ENCODE measurements at places on chromosomes 5 and 9.

DNA sequence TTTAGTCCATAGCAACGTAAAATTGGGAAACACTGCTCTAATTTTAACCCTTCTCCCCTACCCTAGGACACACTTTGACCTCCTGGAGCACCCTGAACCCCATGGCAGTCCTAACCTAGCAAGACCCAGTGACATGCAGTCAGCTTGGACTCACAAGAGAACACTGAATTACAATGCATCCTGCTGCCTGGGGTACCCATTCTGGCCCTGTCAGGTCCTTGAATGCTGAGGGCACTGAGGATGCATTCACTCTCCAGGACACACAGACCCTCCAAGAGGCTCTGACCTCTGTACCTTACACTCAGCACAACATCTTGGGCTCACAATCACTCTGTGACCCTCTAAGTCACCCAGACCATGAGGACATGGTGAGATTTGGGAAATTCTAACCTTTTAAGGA, 1.8 kb upstream of the PROP1 start:
- no peak for DNase-seq

GRCh38 chr9:112860451-112860850, 30.2 kb downstream of the SLC46A2 start:
- no peak for DNase-seq

DNA sequence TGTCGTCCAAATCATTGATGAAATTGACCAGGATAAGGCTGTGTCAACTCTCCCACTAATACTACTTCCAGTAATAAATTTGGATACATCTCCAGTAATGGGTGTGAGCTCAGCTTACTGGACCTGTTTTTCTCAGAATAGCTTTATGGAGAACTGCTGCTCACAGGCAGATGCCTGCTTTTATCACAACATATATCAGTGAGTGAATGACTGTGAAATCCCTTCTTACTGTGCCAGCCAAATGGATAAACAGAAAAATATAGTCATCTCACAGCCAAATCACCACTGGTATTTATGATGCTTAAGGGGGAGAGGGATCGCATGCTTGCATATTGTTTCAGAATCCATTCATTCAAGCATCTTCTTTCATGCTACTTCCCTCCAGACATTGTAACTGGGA, 148.4 kb upstream of the PAPPA start:
- DNase-seq, result no peak

GRCh38 chr5:158061451-158061850, 202.5 kb upstream of the CLINT1 start:
- no peak for DNase-seq

- DNase-seq, result no peak
Measured at GRCh38 chr9:63728287-63728686, 1556.7 kb downstream of the FOXD4L5 start.

DNA sequence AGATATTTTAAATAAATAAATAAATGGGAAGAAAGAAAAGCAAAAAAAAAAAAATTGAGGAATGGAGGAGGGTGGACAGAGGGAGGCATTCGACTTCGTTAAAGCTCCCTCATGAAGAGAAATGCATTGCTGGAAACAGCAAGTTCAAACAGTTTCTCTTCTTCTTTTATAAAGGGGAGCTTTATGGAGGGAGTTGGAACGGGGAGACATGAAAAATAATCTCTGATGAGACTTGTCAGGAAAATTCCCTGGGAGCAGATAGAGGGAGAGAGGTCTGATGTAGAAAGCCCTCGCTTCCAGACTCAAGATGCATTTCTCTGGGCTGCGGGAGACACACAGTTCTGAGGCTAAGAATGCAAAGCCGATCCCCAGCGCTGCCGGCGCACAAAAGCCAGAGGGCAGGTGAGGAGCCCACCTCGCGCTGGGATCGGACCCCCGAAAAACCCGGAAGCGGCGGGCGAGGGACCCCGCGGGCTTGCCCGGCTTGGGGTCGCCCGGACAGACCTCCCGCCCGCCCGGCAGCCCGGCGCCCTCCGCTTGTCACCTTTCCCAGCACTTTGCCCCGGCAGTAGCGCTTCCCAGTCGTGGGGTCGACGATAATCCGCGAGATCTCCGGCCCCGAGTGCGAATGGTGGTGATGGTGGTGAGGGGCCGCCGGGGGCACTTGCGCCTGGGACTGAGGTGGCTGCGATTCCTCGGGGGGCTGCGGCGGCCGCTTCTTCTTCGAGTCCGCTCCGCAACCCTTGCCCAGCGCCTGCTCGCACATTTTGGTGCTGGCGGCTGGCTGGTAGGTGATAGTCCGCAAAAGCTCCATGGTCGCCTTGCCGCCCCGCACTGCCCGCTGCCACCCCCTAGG, 512 bp downstream of the PLK2 start:
- peak; percentile 56 for DNase-seq

DNA sequence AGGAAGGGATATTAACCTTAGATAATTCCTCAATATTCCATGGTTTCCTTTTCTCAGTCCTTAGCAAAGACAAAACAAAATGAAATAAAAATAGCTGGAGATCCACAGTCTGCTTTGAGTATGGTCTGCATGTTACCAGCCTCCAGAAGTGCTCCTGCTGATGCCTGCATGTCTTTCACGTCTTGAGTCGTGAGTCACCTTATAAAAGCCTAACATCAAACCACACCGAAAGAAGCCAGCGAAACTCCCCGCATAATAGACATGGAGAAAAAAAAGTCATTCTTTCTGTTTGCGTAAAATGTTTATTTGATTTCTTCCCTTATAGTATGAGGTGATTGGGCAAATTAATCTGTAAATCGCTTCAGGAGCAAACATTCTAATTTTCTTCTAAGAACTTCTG, 380.5 kb downstream of the SLCO4C1 start:
- no peak for DNase-seq

DNA sequence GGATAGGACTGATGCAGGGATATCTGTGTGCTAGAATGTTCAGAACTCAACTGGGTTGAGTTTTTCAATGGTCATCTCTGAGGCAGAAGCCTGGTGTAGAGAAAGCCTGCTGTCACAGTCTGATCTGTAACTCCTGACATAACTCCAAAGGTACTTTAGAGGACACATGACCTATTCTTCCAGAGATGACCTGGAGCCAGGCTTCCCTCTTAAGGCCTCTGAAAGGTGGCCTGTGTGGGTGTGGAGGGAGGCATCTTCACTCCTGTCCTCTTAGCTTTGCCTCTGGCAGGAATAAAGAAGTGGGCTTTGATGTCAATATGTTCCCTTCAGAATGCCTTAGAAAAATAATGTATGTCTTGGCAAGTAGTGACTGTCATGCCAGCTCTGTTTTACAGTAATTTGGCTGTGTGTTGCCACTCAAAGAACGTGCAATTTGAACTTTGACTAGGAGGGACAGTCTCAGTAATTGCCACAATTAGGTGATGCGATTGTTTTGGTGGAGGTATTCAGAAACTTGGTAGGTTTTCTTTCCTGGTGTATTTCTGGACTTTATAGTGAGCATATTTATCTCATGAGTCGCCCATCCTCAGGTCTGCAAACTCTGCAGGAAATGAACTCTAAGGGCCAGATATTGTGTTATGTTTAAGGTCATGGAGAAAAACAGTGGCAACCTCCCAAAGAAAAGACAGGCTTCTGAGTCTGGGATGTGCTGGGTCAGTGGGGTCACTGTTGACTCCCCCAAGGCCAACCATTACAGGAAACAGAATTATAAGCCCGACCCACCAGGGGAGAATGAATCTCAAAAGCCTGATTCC, 3.2 kb upstream of the C5orf63 start:
- no peak for DNase-seq

DNA sequence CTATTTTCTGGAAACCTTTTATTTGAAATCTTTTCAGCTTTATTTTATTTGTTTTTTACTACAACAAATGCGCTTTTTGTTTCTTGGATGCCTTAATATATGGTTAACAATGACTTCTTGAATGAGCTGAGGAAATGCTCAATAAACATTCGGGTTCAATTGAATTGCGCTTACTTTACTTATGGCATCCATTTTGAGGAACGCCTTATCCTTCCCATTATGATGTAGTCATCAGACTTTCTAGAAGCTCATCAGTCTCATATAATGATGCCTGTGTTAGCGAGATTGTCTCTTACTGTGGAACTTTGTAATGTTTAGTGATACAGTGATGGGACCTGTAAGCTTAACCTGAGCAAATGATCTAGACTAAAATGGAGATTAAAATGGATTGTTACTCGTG, 916 bp downstream of the SHLD3 start:
- DNase-seq, result no peak

DNA sequence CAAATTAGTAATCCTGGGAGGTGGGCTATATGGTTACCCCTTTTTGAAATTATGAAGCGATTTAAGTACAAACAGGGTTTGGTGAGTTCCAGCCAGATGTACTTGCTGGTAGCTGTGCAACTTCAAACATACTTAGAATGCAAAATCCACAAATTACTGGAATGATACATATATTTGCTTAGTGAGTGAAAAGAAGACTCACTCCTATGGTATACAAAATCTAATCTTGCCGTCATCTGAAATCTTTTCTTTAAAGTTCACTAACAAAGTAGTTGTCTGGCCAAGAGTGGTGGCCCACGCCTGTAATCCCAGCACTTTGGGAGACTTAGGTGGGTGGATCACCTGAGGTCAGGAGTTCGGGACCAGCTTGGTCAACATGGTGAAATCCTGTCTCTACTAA, 64.9 kb upstream of the TJP2 start:
- DNase-seq, result no peak

DNA sequence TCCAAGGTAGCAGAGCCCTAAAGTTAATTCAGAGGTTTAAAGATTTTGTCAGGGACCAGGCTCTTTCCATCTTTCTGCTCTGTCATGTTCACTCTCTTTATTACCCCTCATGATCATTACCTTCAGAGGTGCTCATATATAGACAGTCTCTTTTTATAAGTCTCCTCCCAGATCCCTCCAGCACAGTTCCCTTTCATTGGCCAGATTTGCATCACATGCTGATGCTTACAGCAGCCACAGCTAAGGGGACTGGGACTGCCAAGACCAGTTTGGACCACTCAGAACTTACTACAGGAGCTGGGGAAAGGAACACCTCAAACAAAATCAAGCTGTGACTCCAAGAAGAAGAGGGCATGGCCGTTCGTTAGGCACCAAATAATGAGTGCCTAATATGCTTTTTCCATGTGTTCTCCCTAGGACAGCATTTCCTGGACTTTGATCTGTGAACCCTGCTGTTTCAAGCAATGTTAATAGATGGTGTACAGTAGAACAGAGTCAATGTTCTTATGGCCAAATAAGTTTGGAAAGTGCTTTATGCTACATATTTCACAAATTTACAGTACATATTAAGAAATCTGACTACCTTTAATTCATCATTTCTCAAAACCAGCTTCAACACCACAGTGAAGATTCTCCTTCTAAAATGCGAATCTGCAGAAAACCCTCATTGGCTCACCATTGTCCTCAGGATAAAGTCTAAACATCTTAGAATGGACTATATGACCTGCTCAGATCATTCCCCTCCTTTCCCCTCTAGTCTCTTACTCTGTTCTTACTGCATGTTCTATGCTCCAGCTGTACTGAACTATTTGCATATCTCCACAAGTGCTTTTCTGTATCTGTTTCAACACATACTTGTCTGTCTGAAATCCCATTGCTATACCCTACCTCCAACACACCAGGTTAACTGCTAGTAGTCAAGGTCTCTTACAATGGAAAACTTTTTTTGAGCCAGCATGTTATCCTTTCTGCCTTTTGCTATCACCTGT, 3.4 kb downstream of the C5orf58 start:
- DNase-seq, result no peak

DNA sequence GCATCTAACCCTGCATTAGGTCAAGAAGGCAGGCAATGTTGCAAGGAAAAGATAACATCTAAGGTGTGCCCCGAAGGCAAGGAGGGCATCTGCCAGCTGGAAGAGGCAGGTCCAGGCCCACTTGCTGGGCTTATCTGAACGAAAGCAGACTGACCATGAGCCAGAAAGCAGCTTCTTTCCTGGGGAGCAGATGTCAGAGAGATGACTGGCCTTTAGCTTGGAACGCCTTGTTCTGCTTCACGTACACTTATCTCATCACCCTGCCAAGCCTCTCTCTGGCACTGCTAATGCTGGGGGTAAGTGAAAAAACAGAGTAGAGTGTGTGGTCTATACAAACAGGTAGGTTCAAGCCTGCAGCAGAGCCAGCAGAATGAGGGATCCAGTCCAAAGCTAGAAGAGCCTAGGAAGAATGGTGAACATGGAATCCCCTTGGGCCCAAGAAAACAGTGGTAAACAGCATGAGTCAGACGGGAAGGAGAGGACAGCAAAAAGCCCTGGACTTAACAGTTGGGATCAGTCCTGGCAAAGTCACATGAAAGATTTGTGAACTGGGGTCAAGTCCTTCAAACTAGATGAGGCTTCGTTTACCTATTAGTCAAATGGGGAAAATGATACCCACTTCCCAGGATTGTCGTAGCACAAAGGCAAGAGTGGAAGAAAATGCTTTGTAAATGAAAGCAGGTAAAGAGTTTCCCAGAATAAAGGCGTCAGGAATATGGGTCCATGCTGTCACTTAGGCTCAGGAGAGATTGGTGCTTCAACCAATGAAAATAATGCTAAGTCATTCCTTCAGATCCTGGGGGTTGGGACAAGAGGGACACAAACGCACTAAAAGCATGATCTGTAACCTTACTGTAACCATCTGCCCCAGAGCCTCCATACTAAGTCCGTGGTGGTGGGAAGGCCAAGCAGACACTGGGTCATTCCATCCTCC, 200.9 kb downstream of the SLIT3 start:
- no peak for DNase-seq

DNA sequence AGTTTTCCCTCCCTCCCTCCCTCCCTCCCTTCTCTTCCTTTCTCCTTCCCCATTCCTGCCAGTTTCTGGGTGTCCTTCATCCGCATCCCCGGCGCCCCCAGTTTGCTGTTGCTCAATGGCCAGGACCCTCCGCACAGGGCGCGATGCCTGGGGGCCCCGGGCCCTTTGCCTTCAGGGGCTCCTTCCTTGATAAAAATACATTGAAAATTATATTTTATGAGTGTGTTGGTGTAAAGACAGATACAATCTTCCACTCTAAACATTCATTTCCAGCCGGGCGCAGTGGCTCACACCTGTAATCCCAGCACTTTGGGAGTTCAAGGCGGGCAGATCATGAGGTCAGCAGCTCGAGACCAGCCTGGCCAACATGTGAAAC, 7.6 kb upstream of the AGPAT2 start:
- DNase-seq, result no peak

DNA sequence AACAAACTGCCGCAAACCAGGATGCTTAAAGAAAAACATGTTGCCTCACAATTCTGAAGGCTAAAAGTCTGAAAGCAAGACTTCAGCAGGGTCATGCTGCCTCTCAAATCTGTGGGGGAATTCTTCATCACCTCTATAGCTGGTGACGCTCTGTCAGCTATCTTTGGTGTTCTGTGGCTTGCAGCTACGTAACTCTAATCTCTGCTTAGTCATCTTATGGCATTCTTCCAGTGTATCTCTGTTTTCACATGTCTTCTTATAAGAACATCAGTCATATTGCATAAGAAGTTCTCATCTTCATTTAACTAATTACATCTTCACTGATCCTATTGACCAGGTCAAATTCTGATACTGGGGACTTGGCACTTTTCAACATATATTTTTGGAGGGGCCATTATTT, 243.0 kb downstream of the CDH10 start:
- DNase-seq, result no peak

GRCh38 chr5:112329419-112330090, 89.5 kb downstream of the EPB41L4A start:
- no peak for DNase-seq

Measured in mesothelial cell of epicardium (in vitro differentiated cells).